Naive B cell (primary cell): ENCODE measurements at places on chromosomes 5 and 9.

DNA sequence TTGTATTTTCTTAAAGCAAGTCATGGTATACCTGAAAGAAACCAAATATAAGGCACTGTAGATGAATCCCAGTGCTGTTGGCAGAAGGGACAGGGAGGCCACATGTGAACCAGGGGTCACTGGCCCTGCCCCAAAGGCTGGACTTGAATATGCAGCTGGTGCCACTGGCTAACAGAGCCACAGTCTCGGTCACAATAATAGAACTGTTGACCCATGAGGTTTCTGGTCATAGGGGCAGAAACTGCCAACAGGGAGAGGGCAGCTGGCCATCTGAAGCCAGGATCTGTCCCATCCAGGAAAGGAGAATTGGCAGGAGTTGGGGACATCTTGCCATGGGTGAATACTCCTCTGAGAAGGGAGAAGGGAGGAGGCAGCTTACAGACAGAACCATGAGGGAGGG is 31.9 kb downstream of the PALM2AKAP2 start:
- no peak for DNase-seq

DNA sequence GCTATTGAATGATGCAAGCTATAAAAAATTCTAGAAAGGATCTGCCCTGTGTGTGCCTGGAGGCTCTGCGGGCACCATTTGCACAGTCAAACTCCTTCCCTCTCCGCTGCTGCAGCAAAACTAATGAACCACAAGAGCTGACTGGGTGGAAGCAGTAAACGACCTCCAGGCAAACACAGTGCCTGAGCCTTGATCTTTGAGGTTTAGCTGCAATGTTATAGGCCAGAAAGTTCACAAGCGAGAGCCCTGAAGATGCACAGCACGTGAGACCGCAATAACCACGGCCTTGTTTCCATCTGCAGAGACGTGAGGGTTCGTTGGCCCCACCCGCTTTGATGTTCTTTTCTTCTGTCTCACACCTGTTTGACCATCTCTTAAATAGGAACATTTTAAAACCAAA is 69.2 kb upstream of the S1PR3 start:
- DNase-seq: peak; percentile 76

DNA sequence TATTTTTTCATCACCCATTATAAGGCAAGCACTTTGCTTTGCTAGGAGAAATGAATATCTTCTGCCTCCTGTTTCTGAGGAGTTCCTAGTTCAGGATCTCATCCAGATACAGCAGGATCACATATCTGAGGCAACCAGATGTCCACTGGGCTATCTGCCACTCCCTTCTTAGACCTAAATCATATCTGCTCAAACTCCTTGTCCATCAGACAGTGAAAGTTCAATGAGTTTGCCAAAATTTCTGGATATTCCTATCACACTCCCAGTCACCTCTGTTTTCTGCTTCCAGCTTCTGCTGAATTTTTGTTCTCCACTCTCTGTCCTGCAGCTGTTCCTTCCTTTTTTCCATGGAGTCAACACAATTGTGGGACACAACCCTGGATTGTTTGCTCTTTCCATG is 54.2 kb upstream of the BASP1 start:
- no peak for DNase-seq

- DNase-seq: no peak
These were observed 53.8 kb downstream of the ACTL7B start for GRCh38 chr9:108801949-108802348.

DNA sequence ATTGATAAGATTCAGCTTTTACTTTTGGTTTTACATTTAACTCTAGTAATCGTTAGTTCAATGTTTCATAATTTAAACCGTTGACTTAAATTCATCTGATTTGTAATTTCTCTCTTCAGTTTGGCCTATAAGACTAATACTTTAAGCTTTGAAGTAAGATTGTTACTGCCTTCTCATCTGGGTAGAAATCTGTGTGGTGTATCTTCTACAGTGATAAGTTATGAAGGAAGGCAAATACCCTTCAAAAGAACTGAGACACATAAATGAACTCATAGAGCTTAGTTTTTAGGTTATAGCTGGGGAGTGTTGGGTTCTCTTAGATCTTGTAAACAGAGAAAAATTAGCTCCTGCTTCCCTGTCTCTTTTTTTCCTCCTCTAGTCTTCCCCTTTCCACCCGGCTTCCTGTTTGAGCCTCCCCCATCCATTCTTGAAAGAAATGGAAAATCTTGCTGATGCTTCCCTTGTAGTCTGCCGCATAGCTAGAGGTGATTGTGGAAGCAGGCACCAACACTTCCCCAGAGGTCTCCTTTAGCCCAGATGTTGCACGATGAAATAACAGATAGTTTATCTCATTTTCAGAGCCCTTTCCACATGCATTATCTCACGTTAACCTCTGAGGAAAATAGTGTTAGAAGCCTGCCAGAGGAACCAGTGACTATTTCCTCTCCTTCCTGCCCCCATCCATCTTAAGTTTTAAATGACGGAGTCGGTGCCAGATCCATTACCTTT is 2.0 kb upstream of the F2RL2 start:
- DNase-seq: no peak

GRCh38 chr9:136552117-136552703 is 6.4 kb upstream of the NOTCH1 start:
- peak; percentile 58 for DNase-seq

GRCh38 chr5:50958852-50959457 is 292.5 kb downstream of the PARP8 start:
- no peak for DNase-seq

GRCh38 chr9:5608298-5609225 is 20.3 kb upstream of the RIC1 start:
- DNase-seq: no peak

DNA sequence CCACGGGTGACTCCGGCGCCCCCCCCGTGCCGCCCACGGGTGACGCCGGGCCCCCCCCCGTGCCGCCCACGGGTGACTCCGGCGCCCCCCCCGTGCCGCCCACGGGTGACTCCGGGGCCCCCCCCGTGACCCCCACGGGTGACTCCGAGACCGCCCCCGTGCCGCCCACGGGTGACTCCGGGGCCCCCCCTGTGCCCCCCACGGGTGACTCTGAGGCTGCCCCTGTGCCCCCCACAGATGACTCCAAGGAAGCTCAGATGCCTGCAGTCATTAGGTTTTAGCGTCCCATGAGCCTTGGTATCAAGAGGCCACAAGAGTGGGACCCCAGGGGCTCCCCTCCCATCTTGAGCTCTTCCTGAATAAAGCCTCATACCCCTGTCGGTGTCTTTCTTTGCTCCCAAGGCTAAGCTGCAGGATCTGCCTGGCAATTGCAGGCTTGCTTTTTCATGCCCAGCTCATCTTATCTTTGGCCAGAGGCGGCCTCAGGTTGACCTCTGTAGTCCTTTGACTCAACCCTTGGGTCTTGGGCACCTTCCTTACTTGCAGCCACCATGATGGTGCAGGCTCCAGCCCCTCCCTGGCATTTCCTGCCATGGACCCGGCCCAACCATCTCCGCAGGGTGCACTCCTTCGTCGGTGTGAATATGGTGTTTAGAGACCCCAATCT is 9.8 kb downstream of the CEL start:
- no peak for DNase-seq
